ENCODE measurements at places on chromosomes 5 and 9.

DNA sequence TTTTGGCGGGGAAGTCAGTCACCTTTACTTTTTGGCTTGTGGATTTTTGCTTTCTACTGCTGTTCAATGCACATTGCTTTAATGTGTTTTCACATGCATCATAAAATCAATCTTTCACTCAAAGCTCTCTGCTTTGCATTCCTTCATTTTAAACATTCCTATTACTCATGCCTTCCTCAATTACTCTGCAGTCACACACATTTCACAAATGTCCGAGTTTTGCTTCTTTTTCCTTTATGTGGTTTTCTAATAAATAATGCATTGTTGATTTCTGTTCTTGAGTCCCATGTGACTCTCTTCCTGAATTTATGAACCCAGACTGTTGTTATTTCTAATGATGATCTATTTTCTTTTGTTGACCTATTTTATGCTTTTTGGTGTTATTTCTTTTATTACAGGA, 82.3 kb upstream of the EPB41L4B start:
- DNase-seq, result no peak

- no peak for DNase-seq
Measured at GRCh38 chr5:67032921-67033664, 163.5 kb downstream of the CD180 start.

- no peak for DNase-seq
Measured at GRCh38 chr5:147892696-147893296, 13.5 kb downstream of the C5orf46 start.

DNA sequence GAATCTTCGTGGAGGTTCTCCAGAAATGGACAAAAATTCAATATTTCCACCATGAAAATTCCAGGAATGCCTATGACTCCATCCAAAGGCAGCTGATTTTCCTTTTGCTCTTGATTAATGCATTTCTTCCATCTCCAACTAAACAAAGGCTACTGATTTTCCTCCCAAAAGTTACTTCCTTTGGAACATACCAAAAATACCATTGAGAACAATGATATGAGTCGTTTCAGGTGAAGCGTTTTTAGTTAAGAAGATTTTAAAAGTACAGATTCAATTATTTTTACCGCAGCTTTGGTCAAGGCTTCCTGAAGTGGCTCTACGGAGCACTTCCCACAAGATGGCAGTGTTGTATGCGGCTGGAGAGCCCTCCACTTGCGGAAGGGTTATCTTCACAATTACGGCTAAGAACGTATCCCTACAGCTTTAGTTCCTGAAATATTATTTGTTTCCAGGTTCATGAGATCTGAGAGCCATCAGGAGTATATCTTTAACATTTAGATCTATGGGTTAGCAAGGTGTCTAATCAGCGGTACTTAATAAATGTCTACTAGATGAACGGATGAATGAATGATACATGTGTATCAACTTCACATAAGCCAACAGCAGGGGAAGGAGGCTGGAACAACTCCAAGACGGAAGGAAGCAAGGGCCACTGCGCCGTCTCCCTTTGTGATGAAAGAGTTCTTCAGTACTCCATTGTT, 35.9 kb upstream of the ARSB start:
- peak; percentile 34 for DNase-seq

- no peak for DNase-seq
Measured at GRCh38 chr5:77423022-77423750, 68.9 kb downstream of the WDR41 start.

DNA sequence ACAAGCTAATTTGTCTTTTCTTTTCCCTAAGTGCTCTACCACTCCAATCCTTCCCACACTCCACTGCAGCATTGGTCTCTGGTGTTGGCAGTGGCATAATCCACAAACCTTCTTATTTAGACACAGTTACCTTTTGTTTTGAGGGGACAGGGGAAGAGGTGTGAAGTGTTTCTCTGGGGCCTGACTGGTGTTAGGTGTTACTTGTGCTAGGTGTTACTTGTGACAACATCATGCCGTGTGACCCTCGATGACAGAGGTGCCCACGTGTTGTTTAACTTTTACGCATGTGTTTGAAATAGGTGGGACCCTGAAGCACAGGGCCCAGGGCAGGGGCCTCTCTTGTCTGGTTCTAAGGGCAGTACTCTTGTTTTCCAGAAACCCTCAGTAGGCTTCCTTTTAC, 70.5 kb upstream of the SPRY4 start:
- DNase-seq, result no peak

DNA sequence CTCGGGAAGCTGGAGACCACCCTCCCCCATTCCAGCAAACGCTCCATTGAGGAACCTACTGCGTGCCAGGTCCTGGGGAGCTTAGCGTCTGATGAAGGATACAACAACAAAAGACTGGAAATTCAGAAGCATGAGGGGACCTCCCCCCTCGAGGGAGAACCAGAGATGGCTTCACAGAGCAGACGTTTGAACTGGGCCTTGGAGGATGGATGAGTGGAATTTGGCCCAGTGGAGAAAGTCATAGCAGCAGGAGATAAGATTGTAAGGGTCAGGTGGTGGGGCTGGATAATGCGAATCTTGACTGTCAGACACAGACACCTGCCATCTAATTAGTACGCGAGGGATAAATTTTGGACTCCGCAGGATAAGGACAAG, 1.2 kb upstream of the SLC25A51 start:
- DNase-seq, result no peak

GRCh38 chr9:18502546-18502945, 28.6 kb downstream of the ADAMTSL1 start:
- no peak for DNase-seq

- no peak for DNase-seq
Measured at GRCh38 chr5:73780302-73781080, 154.5 kb downstream of the ARHGEF28 start.

- no peak for DNase-seq
Measured at GRCh38 chr5:11719888-11720481, 184.3 kb downstream of the CTNND2 start.

- no peak for DNase-seq
Measured at GRCh38 chr5:1724822-1725602, 74.6 kb downstream of the MRPL36 start.

DNA sequence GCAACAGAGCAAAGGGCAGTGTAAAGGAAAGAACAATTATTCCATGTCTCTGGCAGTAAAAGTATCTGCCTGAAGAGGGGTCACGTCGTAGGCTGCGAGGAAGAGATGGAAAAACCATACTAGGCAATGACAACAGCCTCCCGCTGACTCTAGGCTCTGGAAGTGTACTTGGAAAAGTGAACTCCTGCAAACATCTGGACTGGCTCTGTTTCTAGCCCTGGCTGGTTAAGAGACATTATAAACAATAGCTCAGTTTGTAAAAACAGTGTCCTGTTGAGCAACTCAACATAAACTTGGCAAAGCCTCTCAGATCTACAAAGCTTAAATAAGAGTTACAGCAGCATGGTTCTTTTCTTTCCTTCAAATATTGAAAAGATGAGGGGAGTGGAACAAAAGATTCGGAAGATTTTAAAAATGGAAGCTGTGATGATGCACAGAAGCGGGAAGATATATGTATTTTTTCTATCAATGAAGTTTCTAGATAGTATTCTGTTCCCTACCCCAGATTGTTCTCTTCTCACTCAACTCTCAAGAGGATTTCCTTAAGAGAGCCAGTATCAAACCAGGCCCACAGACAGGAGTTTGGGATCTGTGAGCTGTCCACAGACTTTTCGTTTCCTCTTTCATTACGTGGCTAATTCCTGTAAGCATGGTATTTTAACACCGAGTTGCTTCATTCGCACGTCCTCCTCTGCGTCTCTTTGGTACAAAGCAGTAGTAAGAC, 79.4 kb downstream of the SPTLC1 start:
- no peak for DNase-seq

DNA sequence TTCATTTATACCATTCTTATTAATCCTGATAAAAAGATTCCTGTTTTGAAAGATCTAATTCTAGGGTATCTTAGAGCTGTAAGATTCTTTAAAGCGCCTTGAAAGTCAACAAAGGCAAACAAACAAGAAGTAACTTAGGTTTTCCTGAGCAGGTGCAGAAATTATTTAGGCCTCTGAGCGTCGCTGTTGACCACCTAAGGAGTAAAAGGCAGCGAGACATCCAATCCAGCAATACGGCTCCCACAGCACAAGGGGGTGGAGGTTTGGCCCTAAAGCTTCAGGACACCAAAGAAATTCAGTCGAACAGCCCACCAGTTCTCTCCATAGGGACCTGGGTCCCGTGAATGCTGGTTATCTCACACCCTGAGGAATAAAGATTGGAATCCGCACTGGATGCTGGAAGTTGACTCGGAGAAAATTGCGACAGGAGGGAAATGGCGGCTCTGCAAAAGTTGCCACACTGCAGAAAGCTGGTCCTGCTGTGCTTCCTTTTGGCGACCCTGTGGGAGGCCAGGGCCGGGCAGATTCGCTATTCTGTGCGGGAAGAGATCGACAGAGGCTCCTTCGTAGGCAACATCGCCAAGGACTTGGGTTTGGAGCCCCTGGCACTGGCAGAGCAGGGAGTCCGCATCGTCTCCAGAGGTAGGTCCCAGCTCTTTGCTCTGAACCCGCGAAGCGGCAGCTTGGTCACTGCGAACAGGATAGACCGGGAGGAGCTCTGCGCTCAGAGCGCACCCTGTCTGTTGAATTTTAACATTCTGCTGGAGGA, at the start of gene PCDHGA2:
PCDHGA2 (plus strand) TSS at position 223 of the 769 bp plus-strand sequence.
- peak; percentile 47 for DNase-seq

GRCh38 chr5:97163360-97163764, 19.7 kb downstream of the RIOK2 start:
- no peak for DNase-seq

DNA sequence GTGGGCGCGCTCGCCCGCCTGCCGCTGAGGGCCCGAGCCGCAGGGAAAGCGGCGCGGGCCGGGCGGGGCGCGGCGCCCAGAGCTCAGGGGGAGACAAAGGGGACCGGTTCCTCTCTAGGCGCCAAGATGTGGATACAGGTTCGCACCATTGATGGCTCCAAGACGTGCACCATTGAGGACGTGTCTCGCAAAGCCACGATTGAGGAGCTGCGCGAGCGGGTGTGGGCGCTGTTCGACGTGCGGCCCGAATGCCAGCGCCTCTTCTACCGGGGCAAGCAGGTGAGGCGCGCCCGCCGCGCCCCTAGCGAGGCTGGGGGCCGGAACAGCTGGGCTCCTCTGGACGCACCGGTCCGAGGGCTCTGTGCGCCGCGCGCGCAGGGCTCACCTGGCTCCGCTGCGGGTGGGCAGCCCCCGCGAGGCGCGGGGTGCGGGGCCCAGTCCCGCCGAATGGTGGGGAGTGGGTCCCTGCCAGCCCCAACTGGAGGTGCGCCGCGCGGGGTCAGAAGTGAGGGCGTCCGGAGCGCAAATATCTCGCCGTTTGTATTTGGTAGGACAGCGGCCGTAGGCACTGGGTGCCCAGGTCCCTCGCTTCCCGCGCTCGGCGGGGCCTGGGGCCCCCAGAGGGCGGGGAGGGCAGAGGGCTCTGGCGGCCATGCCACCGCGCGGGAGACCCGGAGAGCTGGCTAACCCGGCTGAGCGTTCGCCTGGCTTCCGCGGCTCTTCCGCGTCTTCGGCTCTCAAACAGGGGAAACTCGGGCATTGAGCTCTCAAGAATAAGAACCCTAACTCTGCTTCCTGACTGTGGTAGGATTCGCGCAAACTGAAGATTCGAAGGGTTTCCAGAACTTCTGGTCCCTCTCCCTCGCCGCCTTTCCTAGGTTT, 607 bp downstream of the UHRF2 start:
- DNase-seq, result no peak

DNA sequence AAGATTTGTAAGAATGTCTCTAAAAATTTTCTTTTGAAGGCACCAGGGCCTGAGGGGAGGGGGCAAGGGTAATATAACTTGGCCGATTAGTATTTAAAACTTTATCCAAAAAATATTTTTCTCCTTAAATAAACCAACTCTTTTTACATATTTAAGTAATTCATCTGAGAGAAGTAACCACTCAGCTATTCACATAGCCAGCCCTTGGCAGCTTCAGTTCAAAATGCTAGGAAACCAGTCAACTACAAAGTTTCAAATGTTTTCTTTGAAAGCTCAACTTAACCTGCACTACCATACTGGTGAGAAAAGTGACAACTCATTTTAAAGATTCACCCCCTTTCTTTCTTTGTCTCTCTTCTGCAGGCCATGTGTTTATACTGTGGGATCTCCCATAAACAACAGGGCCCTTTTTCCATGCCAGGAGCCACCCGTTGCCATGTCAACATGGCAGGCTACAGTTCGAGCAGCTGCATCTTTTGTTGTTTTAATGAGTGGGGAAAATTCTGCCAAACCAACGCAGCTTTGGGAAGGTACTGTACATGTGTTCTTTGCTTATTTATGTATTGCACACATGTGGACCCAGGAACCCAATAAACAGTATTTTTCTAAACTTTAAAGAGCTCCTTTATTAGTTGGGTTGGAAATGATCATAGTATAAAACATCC, 46.3 kb downstream of the AOPEP start:
- no peak for DNase-seq

GRCh38 chr5:91269198-91269597, 113.9 kb downstream of the ARRDC3 start:
- no peak for DNase-seq

GRCh38 chr5:158436271-158437065, 577.5 kb upstream of the CLINT1 start:
- no peak for DNase-seq

- no peak for DNase-seq
Measured at GRCh38 chr9:93043122-93043521, 15.4 kb upstream of the SUSD3 start.

DNA sequence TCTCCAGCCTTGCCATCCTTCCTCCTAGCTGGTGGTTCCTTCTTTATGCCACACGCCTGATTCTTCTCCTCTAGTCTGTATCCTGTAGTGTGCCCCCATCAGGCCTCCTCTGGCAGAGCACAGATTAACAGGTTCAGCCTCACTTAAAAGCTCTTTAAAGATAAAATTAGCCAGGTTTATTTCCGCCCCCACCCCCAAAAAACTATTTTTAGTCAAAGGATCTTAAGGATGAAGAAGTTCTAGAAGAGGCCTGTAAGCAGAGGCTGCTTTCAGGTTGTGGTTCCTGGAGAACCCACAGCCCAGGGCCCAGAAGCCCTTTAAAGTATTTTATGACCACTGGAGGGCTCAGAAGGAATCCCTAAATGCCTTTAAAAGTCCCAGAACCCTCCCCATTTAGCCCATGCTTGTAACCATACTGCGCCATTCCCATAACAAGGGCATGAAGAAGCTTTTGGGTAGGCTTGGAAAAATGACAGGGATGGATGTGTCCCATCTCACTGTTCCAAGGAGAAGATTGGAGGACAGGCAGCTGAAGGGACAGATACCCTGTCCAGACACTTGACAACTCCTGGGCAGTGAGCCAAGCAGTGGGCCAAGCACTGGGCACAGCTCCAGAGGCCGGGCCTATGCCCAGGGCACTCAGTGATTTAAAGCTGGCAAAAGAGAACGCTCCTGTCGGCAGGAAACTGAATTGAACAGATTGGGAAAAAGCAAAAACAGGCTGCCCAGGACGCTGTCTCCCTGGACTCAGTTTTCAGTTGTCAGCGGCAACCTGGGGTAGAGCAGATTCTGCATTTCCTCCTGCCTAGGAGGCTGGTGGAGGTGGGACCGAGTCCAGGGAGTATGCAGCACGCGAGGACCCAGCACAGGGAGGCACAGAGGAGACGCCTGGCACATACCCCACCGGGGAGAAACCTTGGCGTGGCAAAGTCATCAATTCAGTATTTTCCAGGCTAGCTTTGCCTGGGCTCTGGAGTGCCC, 106.3 kb upstream of the SSBP2 start:
- DNase-seq, result no peak

- DNase-seq, result no peak
Measured at GRCh38 chr5:109102096-109102690, 307.6 kb downstream of the PJA2 start.

GRCh38 chr9:108134486-108135128, 645.0 kb upstream of the KLF4 start:
- no peak for DNase-seq

All from GM10248 (cell line).